ENCODE measurements at places on chromosomes 12 and 14.

- no peak for DNase-seq
These were observed 31.6 kb downstream of the EAPP start for GRCh38 chr14:34507884-34508283.

- DNase-seq: no peak
These were observed 13.1 kb upstream of the POC1B start for GRCh38 chr12:89538897-89539296.

GRCh38 chr12:113475451-113476175 is 3.9 kb upstream of the LHX5 start:
- no peak for DNase-seq

- DNase-seq: no peak
These were observed 347.3 kb downstream of the GLT1D1 start for GRCh38 chr12:129200576-129200975.

GRCh38 chr12:9148926-9149325 is 33.2 kb upstream of the A2M start:
- no peak for DNase-seq

- DNase-seq: peak; percentile 68
These were observed 136.1 kb downstream of the FGD4 start for GRCh38 chr12:32535288-32535999.

GRCh38 chr12:59823567-59823966 is 227.7 kb downstream of the SLC16A7 start:
- DNase-seq: peak; percentile 53

- DNase-seq: no peak
These were observed 23.0 kb downstream of the BTBD6 start for GRCh38 chr14:105271224-105271890.

DNA sequence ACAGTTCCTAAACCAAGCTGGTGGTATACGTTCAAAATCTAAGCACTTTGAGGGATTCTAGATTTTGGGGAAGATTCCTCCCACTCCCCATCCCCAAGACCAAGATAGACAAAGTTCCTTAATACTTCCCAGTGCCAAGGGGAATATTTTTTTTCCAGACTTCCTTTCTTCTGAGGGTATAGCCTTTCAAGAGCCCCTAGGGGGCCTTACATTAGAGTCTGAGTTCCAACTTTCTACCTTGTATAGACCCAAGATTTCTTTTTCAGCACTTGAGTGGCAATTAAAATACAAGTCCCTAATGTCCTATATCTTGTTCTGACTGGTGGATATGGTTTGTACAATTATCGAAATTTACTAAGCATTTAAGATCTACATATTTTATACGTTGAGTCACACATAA is 28.7 kb upstream of the SOS2 start:
- no peak for DNase-seq

- peak; percentile 82 for DNase-seq
These were observed 12.2 kb downstream of the POLR3B start for GRCh38 chr12:106369624-106370346.

- no peak for DNase-seq
These were observed 442.4 kb upstream of the FOXG1 start for GRCh38 chr14:28323951-28324741.
